Activated naive CD4-positive, alpha-beta T cell treated with anti-CD3 and anti-CD28 coated beads, Interleukin-2, amount 50 U/mL, for 16 hours (primary cell): ENCODE measurements at places on chromosomes 5 and 9.

- no peak for DNase-seq
Observed at GRCh38 chr5:154176181-154176580, 14.4 kb upstream of the GALNT10 start.

GRCh38 chr5:124206540-124206939 lies 539.9 kb downstream of the ZNF608 start:
- DNase-seq = no peak

DNA sequence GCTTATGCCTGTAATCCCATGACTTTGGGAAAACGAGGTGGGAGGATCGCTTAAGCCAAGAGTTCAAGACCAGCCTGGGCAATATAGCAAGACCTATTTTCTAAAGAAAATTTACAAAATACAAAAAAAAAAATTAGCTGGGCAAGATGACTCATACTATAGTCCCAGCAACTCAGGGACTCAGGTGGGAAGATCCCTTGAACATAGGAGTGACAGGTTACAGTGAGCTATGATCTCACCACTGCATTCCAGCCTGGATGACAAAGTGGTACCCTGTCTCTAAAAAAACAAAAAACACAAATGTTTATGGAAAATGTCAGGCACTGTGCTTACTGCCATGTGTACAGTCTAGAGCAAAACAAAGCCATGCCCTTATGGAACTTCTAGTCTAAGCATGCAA lies 823.3 kb upstream of the DMAC1 start:
- DNase-seq = no peak

- DNase-seq = no peak
Observed at GRCh38 chr9:5500441-5501235, 9.7 kb upstream of the PDCD1LG2 start.

DNA sequence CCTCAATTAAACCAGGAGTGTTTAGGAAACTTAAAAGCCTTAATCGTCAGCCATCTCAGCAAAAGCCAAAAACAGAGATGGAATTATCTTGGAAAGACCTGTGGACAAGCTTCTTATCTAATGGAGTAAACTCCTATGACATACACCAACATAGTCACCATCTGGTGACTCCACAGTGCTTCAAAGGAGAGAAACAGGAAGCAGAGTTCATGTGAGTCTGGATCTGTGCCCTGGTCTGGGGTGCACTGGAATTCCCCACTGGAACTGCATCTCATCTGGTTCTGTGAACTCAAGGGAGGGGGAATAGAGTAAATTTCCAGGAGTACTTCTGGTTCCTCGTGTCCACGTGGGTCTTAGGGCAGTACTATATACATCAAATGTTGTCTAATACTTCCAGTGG lies 36.3 kb upstream of the KCNN2 start:
- no peak for DNase-seq

DNA sequence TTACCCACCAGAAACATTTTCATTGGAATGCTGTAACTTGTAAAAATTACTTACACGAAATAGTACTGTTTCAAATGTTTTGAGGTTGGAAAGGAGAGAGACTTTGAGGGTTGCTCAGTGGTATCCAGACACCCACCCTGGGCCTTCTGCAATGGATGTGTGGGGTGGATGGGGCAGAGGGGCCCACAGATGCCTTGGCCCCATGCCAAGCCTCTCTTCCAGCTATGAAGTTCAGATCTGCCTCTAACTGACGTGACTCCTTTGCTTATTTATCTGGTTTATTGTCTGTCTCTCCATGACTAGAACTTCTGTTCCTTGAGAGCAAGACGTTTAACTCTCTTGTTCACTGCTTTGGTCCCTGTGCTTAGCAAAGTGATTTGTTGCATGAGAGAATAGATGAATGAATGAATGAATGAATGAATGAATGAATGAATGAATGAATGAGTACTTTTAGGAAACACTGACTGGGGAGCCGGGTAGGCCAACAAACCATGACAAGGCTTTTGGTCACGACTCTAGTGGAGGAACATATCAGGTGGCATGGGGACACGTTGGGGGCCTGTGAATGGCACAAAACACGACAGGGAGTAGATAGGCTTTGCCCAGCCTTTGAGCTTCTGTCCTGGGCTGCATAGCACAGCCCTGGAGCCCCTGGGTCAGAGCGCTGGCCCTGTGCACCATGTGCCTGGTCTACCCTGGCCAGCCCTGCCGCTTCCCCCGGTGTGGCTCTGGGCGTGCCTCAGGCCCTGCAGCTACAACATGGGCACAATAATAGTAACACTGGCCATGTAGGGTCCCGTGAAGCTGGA lies 31.8 kb downstream of the AK8 start:
- DNase-seq = no peak

GRCh38 chr5:569358-569867 lies 42.7 kb upstream of the CEP72 start:
- no peak for DNase-seq

DNA sequence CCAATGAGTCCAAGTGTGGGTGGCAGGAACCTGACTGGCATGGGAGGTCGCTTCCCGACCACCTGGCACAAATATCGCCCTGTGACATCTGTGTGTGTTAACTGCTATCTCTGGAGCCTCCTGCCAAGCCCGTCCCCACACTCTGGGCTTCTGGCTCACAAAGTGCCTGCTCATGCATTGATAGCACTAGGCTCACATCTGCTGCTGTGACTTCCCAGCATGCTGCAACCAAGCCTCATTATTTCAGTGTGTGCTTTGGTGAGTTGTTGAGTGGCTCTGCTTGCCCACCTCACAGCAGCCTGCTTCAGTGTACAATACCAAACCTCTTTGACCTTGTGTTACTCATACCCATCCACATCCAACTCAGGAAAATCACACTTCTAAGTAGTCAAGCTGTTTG lies 139.8 kb downstream of the APBA1 start:
- DNase-seq = no peak

DNA sequence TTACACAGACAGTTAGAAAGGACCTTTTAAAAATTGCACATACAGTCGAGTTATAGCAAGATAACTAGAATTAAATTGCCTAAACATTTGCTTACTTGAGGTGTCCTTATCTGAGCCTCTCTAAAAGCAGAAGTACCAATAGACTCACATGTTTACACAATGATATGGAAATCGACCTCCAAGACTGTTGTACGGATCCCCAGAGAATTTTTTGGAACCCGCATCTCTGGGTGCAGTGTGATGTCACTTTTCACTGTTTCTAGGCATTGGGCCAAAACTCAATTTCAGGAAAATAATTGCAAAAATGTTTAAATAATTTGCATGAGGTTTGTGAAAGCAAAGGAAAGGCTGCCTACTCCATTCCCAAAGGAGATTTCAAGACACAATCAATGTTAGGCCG lies 63.1 kb upstream of the ATG10 start:
- DNase-seq = no peak

DNA sequence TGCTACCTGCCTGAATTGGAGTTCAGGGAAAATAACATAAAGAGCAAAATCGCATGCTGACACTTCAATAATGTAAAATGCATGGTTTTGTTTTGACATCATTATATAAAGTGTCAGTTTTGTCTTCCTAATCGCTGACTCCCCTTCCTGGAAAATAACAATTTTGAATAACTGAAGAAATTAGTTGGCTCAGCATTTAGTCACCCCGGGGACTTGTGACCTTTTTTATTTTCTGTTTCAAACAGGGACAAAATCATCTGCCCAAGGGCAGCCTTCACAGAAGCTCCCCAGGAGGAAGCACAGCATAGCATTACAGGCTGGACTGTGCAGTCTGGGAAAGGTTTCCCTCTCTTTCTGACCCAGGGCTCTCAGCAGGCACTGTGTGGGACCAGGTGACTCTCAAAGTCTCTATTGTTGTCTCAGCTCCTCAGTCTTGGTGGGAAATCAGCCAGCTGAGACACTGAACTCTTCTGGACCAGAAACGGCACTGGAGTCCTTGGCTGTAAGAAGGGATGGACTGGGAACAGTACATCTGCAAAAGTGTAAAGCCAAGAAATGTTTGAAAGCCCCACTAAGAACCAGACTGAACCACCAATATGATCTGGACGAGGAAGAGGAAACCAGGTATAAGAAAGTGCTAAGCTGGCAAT lies 671.3 kb upstream of the KLF4 start:
- DNase-seq = no peak

DNA sequence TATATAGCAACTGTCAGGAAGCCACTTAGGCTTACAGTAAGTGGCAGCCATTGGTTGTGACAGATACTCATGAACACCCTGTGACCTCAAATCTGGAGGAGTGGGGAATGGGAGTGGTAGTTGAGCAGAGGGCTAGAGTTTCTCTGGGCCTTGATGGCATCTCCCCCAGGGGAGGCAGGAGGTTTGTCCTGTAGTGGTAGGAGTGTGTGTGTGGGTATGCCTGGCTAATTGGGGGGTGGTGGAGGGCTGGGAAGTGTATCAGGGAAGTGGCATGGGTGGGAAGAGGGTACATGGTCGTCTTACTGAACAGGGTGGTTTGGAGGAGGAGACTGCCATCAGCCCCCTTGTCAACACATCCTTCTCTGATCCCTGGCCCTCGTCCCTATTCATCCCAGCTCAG lies 71.5 kb downstream of the PSD2 start:
- DNase-seq = no peak

GRCh38 chr9:73979894-73980264 lies 517.3 kb upstream of the RORB start:
- no peak for DNase-seq

DNA sequence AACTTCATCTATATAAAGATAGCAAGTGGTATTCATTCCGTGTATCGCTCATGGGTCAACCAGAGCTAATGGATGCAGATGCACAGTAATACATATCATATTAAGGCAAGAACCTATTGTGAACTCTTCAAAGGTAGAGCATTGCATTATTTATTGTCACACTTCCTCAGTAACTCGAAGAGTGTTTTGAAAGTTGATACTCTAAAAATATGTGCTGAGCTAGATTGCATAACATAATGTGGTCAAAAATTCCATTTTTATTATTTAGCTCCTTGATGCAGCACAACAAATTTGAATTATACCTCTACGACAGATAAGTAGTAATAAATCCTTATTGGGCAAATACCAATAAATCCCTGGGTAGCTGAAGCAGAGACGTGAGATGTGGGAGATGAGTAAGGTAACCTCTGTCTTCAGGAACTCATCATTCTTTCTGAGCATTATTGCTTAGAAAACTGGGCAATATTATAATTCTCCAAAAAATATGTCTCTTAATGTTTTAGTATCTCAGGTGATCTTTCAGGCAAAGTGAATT lies 70.3 kb downstream of the CDH18 start:
- no peak for DNase-seq

- no peak for DNase-seq
Observed at GRCh38 chr5:97105501-97106215, 36.8 kb downstream of the LIX1 start.
